Cerebellar nuclear complex (tissue), 1 donor: ENCODE measurements at places on chromosomes 6 and 20.

- no peak for DNase-seq
These were observed 2.8 kb downstream of the ANGPT4 start for GRCh38 chr20:913306-913849.

DNA sequence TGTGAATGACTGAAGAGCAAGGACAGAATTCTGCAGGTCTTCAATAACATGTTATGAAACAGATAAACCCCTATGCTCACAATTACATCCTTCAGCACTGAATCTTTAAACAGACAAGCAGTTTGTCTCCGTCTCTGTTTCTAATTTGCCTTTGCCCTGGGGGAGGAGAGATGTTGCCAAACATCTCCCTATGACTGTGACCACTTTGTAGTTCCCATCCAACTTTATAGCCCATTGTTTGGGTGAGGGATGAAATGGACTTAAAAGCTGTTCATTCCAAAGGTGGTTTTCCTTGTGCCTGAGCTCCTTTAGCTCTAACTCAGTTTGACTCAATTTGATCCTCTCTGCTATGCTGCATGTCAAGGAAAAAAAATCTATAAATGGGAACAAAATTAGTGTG lies 19.5 kb upstream of the ADTRP start:
- no peak for DNase-seq

- DNase-seq: no peak
These were observed 593.1 kb upstream of the GJE1 start for GRCh38 chr6:141539617-141540016.

- DNase-seq: no peak
These were observed 62.6 kb downstream of the RIN2 start for GRCh38 chr20:19820555-19821211.

DNA sequence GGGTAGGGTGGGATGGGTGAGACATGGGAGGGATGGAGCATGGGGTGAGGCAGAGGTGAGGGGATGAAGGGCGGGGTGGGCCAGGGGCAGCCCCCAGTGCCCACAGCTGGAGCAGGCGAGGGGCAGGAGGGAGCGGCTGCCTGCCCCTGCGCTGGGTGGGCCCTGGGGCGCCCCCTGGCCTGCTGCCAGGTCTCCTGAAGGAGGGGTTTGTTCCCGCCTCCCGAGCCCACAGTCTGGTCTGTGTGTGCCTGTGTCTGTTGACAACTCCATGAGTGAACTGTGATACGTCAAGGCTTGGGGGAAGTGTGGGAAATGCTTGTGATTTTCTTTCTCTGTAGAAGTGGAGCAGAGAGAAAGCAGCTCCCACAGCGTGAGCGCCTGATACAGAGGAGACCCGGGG lies 10.9 kb upstream of the MRGBP start:
- no peak for DNase-seq

DNA sequence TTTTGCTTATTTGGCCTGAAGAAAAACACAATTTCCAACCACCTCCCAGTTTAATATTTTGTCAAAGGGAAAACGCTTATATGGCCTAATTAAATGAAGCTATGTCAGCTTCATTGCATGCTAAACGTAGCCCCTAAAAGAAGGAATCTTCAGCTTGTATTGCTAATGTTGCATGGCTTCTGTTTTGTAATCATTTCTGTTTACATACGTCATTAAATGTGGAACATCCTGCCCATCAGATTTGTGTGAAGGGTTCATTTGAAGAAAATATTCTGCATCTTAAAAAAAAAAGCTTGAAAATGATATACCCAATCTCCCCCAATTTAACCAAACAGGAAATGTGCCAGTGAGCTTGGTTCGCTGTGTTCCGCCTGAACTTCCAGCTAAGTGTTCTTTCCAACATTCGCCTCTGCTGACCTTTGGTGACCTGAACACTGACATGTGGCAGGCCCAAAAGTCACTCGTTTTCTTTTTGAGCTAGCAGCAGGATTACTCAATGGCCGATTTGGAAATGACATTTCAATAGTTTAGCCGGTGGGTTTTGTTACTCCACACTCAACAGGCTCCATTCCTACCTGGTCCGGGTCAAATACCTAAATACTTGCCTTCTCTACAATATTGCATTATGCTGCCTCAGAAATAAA lies 12.7 kb upstream of the SIRT5 start:
- no peak for DNase-seq

DNA sequence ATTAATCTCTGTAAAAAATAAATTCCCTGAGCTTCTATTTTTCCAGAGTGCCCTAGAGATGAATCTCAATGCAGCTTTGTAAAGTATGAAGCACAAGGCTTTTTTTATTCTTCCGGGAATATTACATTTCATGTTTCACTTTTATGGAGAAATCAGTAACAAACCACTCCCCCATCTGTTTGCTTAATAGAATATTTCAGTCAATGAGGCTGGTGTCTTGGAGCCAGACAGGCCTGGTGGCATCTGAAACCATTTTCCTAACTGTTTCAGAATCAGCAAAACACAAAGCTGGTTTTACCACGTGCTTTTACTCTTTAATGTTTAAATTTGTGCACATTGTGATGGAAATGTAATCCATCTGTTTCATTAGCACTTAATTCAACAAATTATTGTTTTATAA lies 400.8 kb upstream of the HSF2 start:
- DNase-seq: no peak

GRCh38 chr6:27777126-27777525 lies 135.1 kb downstream of the OR2B2 start:
- DNase-seq: no peak

GRCh38 chr6:19552076-19552475 lies 285.1 kb upstream of the ID4 start:
- DNase-seq: no peak

GRCh38 chr20:34084227-34084923 lies 27.7 kb downstream of the EIF2S2 start:
- no peak for DNase-seq

GRCh38 chr20:63590218-63591146 lies 16.4 kb upstream of the HELZ2 start:
- no peak for DNase-seq

GRCh38 chr6:2296781-2297180 lies 51.4 kb upstream of the GMDS start:
- DNase-seq: no peak

- no peak for DNase-seq
These were observed 86.5 kb downstream of the QKI start for GRCh38 chr6:163501026-163501425.

GRCh38 chr6:163984124-163984936 lies 569.8 kb downstream of the QKI start:
- DNase-seq: no peak
